ENCODE measurements at places on chromosomes 3 and 15.
A peak's percentile ranks its signal among the peaks of the same experiment; 100 is the strongest.

- DNase-seq, result no peak
Observed at GRCh38 chr3:48226939-48227338, 3.6 kb downstream of the CAMP start.

DNA sequence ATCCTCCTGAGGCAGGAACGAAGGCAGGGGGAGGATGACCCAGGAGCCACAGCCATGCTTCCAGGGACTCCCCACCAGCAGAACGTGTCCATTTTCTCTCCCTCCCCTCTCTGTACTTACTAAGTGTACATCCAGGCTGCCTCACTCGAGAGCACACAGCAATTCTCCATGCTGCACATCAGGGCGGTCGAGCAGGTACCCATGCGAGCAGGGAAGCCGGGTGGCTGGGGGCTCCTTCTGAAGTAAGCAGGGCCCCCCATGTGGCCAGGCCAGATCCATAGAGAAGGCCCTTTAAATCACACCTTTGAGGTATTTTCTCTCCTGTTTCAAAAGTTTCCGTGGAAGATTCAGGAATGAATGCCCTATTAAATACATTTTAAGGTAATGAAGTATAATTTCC is 41.2 kb upstream of the SLC6A11 start:
- DNase-seq, result no peak

- DNase-seq, result no peak
Observed at GRCh38 chr3:18900994-18901393, 247.3 kb upstream of the KCNH8 start.

DNA sequence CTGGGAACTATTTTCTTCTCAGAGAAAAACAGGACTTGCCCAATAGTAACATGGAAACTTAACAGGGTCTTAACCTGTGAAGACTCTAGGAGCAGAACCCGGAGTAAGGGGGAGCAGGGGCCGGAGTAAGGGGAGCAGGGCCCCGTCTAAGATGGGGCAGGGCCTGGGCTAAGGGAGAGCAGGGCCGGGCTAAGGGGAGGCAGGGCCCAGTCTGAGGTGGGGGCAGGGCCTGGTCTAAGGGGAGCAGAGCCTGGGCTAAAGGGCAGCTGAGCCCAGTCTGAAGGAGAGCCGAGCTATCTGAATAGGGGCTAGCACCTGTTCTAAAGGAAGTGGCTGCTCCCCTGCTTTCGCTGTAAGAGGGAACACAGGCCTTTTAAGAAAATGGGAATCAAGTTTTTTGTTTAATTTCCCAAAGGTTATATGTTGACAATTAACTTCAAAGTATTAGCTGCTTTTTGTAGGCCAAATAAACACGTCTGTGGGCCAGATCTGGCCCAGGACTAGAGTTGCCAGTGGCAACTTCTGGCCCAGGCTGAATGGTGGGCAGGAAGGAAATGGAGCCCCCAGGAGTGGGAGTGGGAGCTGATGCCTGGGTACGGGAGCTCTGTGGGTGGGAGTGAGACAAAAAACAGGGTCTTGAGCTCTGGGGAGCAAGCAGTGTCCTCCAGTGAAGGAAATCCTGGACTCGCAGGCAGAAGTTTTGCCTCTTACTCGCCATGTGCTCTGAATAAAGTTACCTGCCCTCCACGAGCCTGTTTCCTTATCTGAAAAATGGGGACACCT is 32.5 kb downstream of the CSPG4 start:
- no peak for DNase-seq

GRCh38 chr3:193271101-193271840 is 30.2 kb downstream of the PLAAT1 start:
- no peak for DNase-seq

- no peak for DNase-seq
Observed at GRCh38 chr15:69881766-69882165, 216.0 kb downstream of the TLE3 start.

GRCh38 chr3:33547101-33547500 is 106.9 kb upstream of the UBP1 start:
- DNase-seq, result no peak

DNA sequence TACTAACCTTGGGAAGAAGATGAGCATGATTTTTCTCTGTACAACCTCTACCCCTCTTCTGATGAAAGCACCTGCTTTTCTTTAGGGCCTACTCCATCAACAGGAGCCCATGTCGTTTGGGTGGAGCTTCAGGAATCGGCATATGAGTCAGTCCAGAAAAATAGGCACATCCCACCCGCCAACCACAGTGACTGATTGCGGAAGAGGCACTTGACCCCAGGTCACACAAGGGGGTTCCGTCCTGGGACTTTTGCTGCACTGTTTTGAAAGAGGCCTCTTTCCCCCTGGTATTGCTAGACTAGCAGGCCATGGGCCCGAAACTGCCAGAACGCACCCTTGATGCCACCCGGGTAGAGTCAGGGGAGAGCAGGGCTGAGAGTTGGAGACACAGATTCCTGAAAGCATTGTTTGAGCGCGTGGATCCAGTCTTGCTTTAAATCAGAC is 19.3 kb upstream of the NRROS start:
- DNase-seq, result no peak

DNA sequence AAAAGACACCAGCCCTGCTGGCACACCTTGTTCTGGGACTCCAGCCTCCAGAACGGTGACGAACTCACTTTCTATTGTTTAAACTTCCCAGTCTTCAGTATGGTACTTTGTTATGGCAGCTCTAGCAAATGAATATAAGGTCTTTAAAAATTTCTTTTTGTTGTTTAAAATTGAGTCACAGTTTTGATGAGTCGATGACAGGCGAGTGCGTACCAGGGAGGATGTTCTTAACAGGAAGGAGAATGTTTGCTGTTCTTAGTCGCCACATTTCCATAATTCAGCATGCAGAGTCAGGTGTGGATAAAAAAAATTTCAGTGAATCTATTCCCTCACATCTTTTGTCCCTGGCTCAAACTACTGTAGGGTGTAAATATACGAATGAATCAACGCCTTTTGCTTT is 12.4 kb downstream of the DNASE1L3 start:
- no peak for DNase-seq

DNA sequence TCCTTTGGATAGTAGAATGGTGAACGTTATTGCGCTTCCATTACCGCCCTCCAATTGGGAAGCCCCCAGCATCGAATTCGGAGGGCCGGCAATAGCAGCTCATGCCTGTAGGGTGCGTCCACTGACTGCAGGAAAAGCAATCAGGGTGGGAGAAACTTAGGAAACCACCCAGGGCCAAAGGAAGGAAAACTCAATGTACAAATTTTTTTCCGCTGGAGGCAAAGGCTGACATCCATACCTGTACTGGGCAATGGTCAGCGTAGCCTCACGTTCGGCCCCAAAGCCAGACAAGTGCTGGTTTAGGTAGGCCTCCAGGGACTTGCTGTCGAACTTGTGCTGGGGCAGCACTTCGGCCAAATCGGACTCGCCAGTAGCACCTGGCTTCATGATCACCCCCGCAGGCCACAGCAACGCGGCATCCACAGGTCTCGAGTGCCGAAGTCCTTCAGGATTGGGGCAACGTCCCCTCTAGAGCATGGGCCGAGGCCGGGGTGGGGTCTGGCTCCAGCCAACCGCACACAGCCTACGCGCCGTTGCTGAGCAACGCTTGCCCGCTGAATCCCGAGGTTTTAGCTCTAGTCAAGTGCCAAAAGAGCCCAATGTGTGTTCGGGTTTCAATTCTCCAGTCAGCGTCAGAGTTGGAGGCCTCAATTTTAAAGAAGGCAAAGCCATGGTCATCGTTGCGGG is at the start of gene ACAD11:
ACAD11 (minus strand) TSS at position 445 of the 687 bp plus-strand sequence; CDS start at position 387, 58 bp downstream.
- DNase-seq, result peak; percentile 26

GRCh38 chr15:63493436-63493835 is 11.0 kb upstream of the USP3 start:
- DNase-seq, result no peak

- no peak for DNase-seq
Observed at GRCh38 chr3:46393554-46394434, 13.1 kb downstream of the CCR5AS start.

GRCh38 chr15:75712668-75713337 is at the start of gene CSPG4:
CSPG4 (minus strand) TSS chr15:75712848; CDS start chr15:75712755, 93 bp downstream.
- no peak for DNase-seq

GRCh38 chr3:62365391-62366125 is 7.8 kb downstream of the FEZF2 start:
- no peak for DNase-seq

- no peak for DNase-seq
Observed at GRCh38 chr3:43298292-43298691, 12.0 kb downstream of the SNRK start.
